ENCODE measurements at places on chromosomes 12 and 14. TPM values are rescaled to one million over a fixed set of nuclear protein-coding genes. Genes with fewer than 3 reads are reported as not detected.

DNA sequence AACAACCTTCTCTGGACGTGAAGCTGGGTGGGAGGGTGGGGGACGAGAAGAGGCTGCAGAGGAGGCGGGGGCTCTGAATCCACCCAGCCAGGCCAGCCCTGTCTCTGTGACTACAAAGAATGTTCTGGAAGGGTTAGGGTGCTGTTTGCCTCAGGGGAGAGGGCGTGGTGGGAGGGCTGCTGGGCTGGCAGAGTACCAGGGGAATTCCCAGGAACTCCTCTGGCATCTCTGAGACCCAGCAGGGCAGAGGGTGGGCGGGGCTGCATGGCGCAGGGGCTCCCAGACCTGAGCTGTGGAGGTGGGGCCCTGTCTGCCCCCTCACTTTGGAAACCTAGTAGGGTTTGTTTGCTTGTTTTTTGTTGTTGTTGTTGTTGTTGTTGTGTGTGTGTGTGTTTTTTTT is 45.5 kb upstream of the FZD10 start:
- no peaks in the 10 kb centered on the region for H3K4me1 ChIP-seq
- no peak overlapping the region for H3K27ac ChIP-seq
- DNase-seq = no peak
- no peaks in the 10 kb centered on the region for H3K36me3 ChIP-seq

DNA sequence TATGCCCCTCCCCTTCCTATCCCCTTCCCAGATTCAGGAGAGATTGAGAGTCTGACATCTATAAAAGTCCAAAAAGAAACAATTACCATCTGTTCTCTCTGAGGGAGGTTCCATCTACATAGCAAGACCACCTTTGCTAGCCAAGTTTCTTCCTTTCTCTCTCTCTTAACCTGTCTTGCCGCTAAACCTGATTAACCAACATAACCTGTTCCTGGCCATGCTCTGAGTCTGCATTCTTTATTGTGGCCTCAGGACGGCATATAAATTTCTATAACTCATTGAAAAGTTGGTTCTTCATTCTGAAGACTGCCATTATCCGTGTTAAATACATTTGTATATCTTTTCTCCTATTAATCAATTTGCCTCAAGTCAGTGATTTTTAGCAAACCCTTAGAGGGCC is 594.0 kb downstream of the KCNH5 start:
- H3K4me1 ChIP-seq = no peaks in the 10 kb centered on the region
- H3K27me3 ChIP-seq = no peaks in the 10 kb centered on the region

DNA sequence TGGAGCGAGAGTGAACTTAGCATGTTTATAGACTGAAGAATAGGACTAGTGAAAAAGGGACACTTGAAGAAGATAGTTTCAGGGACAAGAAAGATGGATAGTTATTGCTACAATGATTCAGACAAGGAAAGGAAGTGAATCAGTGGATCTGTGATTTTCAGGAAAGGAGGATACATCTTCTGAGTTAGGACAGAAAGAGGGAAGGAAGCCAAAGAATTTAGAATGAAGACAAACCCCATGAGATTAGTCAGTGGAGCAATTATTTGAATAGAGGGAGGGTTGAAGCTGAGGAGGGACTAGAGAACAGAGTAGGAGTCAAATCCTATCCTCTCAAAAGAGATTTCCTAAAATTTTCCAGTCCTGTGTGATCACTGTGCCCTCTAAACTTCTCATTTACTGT is 282.7 kb downstream of the AKAP6 start:
- no peaks in the 10 kb centered on the region for H3K36me3 ChIP-seq
- H3K27ac ChIP-seq = no peak overlapping the region
- no peak for DNase-seq

GRCh38 chr12:77228376-77228775 is 163.0 kb upstream of the E2F7 start:
- H3K27me3 ChIP-seq = no peaks in the 10 kb centered on the region
- H3K27ac ChIP-seq = no peak overlapping the region
- H3K36me3 ChIP-seq = no peaks in the 10 kb centered on the region
- DNase-seq = no peak
- H3K4me3 ChIP-seq = no peak overlapping the region

DNA sequence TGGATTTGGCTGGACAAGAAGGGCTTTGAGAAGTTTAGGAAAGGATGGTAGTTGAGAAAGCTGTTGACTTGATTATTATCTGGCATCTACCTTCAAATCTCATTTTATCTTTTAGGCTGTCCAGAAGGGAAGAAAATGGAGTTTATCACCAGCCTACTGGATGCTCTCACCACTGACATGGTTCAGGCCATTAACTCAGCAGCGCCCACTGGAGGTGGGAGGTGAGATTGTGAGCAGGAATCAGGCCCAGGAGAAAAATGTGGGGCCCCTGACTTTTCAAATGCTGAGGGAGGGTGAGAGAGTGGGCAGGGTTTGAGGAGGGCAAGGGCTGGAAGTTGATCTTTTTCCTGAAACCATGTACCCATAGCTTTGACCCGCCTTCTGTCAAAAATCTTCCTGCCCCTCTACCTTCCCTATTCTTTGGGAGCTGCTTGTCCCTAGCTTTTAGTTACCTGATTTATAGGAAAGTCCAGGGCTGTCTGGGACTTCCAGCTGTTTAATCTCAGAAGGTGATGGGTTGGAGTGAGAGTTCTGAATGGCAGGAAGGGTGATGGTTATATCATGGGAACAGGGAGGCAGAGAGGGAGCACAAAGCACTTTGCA is 134.2 kb downstream of the SMOC1 start:
- no peaks in the 10 kb centered on the region for H3K4me1 ChIP-seq
- DNase-seq = no peak
- no peaks in the 10 kb centered on the region for H3K36me3 ChIP-seq
- no peaks in the 10 kb centered on the region for H3K27me3 ChIP-seq
- no peak overlapping the region for H3K4me3 ChIP-seq

- H3K27me3 ChIP-seq = no peaks in the 10 kb centered on the region
- H3K4me1 ChIP-seq = no peaks in the 10 kb centered on the region
- no peak overlapping the region for H3K4me3 ChIP-seq
- H3K27ac ChIP-seq = no peak overlapping the region
These were observed 27.3 kb downstream of the ZC3H14 start for GRCh38 chr14:88590173-88590572.

GRCh38 chr14:68710776-68711175 is 82.1 kb downstream of the ZFP36L1 start:
- H3K4me3 ChIP-seq = no peak overlapping the region
- H3K36me3 ChIP-seq = no peaks in the 10 kb centered on the region
- no peak overlapping the region for H3K27ac ChIP-seq
- no peaks in the 10 kb centered on the region for H3K27me3 ChIP-seq
- no peak for DNase-seq

DNA sequence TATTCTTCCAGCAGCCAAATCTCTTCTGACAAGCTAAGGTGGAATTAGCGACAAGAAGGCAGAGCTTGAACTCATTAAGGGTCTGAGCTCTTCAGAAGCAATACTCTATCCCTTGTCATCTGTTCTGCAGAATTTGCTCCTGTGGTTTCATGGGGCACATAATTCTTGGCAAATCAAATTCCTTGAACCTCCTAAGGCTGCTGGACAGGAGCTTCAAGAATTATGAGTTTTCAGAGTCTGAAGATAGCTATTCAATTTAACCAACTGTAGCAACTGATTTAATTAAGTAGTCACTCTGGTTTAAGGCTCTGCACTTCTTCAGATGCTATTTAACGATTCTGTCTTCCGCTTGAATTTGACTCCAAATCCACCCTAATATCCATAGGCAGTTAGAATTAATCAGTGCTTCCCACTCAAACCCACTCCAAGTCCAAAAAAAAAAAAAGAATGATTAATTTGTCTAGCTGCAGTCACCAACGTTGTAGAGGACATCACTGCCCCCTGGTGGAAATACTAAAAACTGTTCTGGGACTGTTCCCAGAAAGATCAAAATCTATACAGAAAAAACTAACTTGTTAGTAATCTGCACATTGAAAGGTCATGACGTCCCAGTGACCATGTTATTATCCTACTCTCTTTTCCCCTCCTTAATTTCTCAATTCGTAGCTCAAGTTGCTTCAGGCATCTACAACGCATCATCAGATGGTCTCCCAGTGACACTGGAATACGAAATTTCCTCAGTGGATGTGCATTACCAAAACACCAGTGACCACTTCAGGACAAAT is 169.9 kb downstream of the KIF21A start:
- no peaks in the 10 kb centered on the region for H3K27me3 ChIP-seq
- no peak overlapping the region for H3K27ac ChIP-seq
- DNase-seq = no peak
- no peak overlapping the region for H3K4me3 ChIP-seq
- no peaks in the 10 kb centered on the region for H3K36me3 ChIP-seq

DNA sequence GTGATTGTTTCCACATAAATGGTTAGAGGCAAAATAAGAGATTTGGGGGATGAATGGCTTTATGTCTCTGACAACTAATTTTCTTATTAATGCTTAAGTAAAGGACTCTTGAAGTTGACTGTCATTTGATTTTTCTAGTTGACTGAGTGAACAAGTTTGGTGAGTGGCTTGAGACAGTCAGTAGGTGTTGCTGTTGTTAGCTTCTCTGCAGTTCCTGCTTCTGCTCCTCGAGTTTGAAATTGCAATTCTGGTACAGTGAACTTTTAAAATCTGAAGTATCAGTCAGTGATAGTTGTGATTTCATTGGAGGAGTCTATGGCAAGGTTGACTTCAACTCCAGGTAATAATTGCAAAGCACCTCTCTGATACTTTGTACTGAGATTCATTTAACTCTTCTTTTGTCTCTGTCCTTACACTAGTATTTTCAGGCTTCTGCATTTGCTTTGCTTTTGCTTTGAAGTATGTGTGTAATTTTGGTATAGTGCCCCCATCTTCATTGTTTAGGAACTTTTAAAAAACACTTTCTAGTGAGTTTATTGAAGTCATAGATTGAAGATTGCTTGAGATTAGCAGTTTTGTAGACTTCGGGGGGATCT is 415.5 kb downstream of the PCNX1 start:
- no peak for DNase-seq
- H3K36me3 ChIP-seq = no peaks in the 10 kb centered on the region
- H3K27me3 ChIP-seq = no peaks in the 10 kb centered on the region

Gene KRT83
- not detected for total RNA-seq

Gene RHNO1
- total RNA-seq = 12.5 TPM

Gene A2ML1
- 0.06 TPM for total RNA-seq

Gene PAWR
- total RNA-seq = 110 TPM

Gene CIROP
- total RNA-seq = not detected

Measured in aorta (tissue), 5 donors.